Osteocyte (in vitro differentiated cells): ENCODE measurements at places on chromosomes 2 and 18. TPM values are rescaled to one million over a fixed set of nuclear protein-coding genes. Genes with fewer than 3 reads are reported as not detected.
A peak's percentile ranks its signal among the peaks of the same experiment; 100 is the strongest.

- no peak for DNase-seq
- no peaks in the 10 kb centered on the region for H3K27me3 ChIP-seq
- H3K4me3 ChIP-seq = no peak overlapping the region
- no peaks in the 10 kb centered on the region for H3K36me3 ChIP-seq
- H3K27ac ChIP-seq = no peak overlapping the region
Measured at GRCh38 chr2:18899725-18900124, 310.4 kb upstream of the NT5C1B start.

DNAJC5G gene
- total RNA-seq = not detected in 2 replicates

GRCh38 chr18:65659912-65660311, 90.9 kb upstream of the CDH7 start:
- no peak for DNase-seq
- no peak overlapping the region for H3K27ac ChIP-seq
- H3K4me3 ChIP-seq = no peak overlapping the region
- H3K4me1 ChIP-seq = no peaks in the 10 kb centered on the region
- no peaks in the 10 kb centered on the region for H3K27me3 ChIP-seq

DNA sequence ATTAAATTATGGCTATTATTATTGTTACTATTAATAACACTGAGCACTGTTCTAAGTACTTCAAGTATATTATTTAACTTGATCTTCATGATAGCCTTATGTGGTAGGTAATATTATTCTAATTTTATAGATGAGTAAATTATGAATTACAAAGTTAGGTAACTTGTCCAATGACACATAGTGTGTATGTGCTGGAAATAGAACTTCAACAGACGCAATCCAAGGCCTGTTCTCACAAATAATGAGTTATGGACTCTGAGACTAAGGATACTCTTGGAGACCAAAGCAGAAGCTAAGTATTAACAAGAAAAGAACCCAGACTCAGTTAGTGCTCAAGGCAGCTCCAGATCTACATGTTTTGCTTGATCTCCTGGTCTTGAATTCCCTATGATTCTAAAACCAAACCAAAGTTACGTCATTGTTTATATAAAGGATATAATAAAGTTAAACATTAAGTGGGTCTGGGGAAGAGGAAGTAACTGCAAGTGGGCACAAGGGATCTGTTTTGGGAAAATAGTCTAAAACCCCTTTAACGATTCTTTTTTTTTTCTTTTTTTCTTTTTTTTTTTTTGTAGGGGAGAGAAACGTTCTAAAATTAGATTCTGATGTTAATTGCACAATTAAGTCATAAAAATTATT, 211.3 kb downstream of the ERBB4 start:
- peaks cover 3% of the 10 kb centered on the region for H3K4me1 ChIP-seq
- no peak for DNase-seq
- H3K27me3 ChIP-seq = no peaks in the 10 kb centered on the region
- no peak overlapping the region for H3K4me3 ChIP-seq

DNA sequence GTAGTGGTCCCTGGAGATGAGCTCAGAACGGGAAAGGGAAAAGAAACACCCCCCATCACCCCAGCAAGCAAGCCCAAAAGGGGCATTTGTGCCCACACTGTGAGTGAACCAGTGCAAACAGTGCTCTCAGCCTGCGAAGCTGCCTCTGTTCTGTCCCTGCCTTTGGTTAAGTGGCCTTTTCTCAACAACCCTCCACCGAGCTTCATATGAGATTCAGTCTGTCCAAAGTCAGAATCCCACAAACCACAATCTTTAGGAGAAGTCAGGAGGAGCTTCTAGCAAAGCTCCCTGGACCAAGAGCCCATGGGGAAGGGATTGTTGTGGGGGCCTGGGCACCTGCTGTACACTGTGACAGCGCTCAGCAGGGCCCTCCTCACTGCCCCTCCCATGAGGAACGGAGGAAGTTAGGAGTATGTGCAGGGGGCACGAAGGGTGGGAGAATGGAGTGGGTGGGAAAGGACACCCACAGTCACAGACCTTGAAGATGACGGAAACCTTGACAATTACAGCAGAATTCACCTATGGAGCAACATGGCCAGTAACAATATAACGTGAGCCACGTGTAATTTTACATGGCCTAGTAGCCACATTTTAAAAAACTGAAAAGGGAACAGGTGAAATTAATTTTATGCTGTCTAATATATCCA, 119.5 kb downstream of the SMAD7 start:
- peaks cover 92% of the 10 kb centered on the region for H3K4me1 ChIP-seq
- peaks cover 6% of the 10 kb centered on the region for H3K36me3 ChIP-seq
- H3K27ac ChIP-seq = peak overlapping the region; percentile 100
- no peak overlapping the region for H3K4me3 ChIP-seq
- H3K27me3 ChIP-seq = no peaks in the 10 kb centered on the region
- DNase-seq = peak; percentile 62

GRCh38 chr2:113060396-113060795, 1.4 kb downstream of the IL36RN start:
- no peak overlapping the region for H3K4me3 ChIP-seq
- DNase-seq = no peak
- no peaks in the 10 kb centered on the region for H3K4me1 ChIP-seq
- H3K27me3 ChIP-seq = peaks cover 36% of the 10 kb centered on the region
- no peak overlapping the region for H3K27ac ChIP-seq

DNA sequence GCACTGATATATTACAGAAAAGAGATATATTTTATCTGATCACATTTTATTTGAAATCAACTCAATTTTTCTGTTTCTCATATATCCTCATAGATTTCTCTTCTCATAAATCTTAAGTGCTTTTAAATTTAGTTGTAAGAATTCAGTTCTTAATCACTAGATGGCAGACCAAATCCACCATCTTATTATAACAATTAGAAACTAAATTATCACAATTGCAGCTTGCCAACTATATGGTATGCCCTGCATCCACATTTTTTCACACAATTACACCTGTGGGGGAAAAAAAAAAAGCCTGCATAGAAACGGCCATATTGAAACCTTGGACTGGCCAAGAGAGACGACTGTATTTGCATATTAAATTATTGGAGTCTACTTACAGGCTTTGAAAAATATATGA, 64.4 kb downstream of the COL5A2 start:
- H3K27me3 ChIP-seq = no peaks in the 10 kb centered on the region
- H3K27ac ChIP-seq = peak overlapping the region; percentile 78
- no peak for DNase-seq

- H3K27ac ChIP-seq = peak overlapping the region; percentile 72
Measured at GRCh38 chr18:49094979-49095632, 144.3 kb upstream of the SMAD7 start.

- no peaks in the 10 kb centered on the region for H3K4me1 ChIP-seq
- H3K4me3 ChIP-seq = no peak overlapping the region
- DNase-seq = no peak
- H3K36me3 ChIP-seq = no peaks in the 10 kb centered on the region
- no peak overlapping the region for H3K27ac ChIP-seq
Measured at GRCh38 chr2:17000184-17000482, 334.5 kb upstream of the CYRIA start.

- H3K27ac ChIP-seq = peak overlapping the region; percentile 18
- H3K27me3 ChIP-seq = no peaks in the 10 kb centered on the region
- H3K4me3 ChIP-seq = no peak overlapping the region
- no peak for DNase-seq
- H3K4me1 ChIP-seq = peaks cover 92% of the 10 kb centered on the region
Measured at GRCh38 chr2:216554286-216554685, 55.6 kb downstream of the RPL37A start.

DNA sequence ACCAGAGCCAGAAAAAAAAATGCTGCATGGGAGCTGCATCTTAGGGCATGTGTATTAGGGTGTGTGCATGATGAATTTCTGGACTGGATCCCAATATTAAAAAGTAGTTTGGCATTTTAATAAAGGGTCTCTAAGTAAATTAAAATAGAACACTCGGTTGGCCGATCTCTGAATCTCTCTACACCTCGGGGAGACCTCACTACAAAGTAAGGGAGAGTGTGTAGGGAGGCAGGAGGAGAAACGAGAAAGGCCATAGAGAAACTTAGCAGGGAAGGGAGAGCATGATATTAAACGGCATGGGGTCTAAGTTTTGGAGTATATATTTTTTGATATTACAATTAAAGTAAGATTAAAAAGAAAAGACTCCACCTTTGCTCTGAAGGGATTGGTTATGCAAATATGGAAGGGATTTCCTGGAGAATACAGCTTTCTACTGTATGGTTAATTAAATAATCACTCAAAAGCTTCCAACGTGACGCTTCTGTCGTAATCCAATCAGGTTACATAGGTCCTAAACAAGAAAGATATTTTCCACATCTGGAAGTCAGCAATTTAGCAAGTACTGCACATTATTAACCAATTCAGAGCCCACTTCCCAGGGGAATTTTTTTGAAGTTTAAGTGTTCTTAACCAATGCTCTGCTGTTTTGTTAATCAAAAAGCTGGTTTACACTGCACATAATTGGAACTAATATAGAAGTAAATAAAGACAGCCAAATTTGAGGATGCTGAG, 1.0 kb upstream of the ZEB2 start:
- peak overlapping the region; percentile 90 for H3K27ac ChIP-seq
- H3K4me1 ChIP-seq = peaks cover 34% of the 10 kb centered on the region
- no peak for DNase-seq
- H3K36me3 ChIP-seq = peaks cover 2% of the 10 kb centered on the region
- H3K27me3 ChIP-seq = no peaks in the 10 kb centered on the region
- no peak overlapping the region for H3K4me3 ChIP-seq

DNA sequence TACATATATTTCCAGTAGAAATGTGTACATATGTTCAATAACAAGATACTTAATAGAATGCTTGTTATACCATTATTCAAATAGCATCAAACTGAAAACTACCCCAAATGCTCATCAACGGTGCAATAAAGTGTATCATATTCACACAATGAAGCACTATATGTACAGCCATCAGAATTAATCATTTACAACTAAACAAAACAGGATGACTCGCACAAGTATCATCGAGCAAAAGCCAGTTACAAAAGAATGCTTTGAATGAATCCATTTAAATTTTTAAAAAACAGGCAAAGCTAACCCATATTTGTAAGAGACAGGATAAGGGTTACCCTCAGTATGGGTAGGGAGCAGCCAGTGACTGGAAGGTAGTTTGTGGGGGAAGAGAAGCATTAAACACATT, 132.8 kb upstream of the PDE1A start:
- H3K36me3 ChIP-seq = peaks cover 6% of the 10 kb centered on the region
- no peak for DNase-seq

TLX2 gene
- total RNA-seq = not detected in 2 replicates

- H3K4me1 ChIP-seq = peaks cover 26% of the 10 kb centered on the region
- H3K27ac ChIP-seq = no peak overlapping the region
- H3K4me3 ChIP-seq = no peak overlapping the region
- H3K36me3 ChIP-seq = peaks cover 3% of the 10 kb centered on the region
Measured at GRCh38 chr2:46302005-46302695, 4.9 kb downstream of the EPAS1 start.

GRCh38 chr2:233422050-233422639, 67.9 kb downstream of the DGKD start:
- DNase-seq = peak; percentile 77
- no peaks in the 10 kb centered on the region for H3K27me3 ChIP-seq
- peak overlapping the region; percentile 92 for H3K27ac ChIP-seq
- no peak overlapping the region for H3K4me3 ChIP-seq
- peaks cover 73% of the 10 kb centered on the region for H3K4me1 ChIP-seq

GRCh38 chr2:196464311-196464710, 175.2 kb upstream of the CCDC150 start:
- peaks cover 3% of the 10 kb centered on the region for H3K36me3 ChIP-seq
- H3K27me3 ChIP-seq = no peaks in the 10 kb centered on the region
- H3K4me1 ChIP-seq = peaks cover 30% of the 10 kb centered on the region
- DNase-seq = no peak
- no peak overlapping the region for H3K4me3 ChIP-seq

GRCh38 chr2:150607390-150607811, 119.9 kb upstream of the RND3 start:
- peaks cover 3% of the 10 kb centered on the region for H3K36me3 ChIP-seq
- peaks cover 38% of the 10 kb centered on the region for H3K4me1 ChIP-seq
- no peak overlapping the region for H3K4me3 ChIP-seq
- no peaks in the 10 kb centered on the region for H3K27me3 ChIP-seq
- DNase-seq = no peak
- peak overlapping the region; percentile 54 for H3K27ac ChIP-seq
